ENCODE measurements at places on chromosomes 6 and 20.

DNA sequence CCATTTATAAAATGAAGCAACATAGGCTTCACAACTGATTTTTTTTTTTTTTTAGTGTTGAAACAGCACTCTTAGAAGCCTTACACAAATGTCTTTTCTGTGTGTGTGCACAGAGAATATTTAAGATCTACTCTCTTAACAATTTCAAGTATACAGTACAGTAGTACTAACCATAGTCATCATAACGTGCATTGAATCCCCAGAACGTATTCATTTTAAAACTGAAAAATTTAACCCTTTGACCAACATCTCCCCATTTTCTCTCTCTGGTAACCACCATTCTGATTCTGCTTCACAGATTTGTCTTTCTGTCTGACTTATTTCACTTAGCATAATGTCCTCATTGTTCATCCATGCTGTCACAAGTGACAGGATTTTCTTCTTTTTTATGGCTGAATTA lies 475.6 kb downstream of the RFPL4B start:
- no peak for DNase-seq

DNA sequence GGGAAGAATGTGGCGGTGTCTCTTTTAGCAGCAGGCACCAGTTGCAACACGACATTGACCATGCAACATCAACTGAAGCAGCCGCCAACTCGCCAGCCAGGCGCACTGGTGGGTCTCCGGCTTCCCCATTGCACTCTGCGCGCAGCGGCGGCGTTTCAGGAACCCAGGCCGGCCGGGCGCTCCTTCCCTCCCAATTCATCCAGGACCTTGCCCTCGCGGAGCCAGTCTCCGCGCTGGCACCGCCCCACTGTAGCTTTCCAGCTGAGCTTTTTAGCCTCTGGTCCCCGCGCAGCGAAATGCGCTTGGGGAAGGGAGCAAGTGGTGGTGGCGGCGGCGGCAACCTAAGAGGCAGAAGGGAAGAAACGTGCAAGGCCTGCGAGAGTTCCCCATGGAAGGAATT lies 297.9 kb upstream of the RIMS1 start:
- DNase-seq: no peak

GRCh38 chr20:56391596-56392131 lies 351 bp downstream of the AURKA start:
- no peak for DNase-seq

GRCh38 chr6:53546281-53546680 lies 1.4 kb upstream of the GCLC start:
- no peak for DNase-seq

DNA sequence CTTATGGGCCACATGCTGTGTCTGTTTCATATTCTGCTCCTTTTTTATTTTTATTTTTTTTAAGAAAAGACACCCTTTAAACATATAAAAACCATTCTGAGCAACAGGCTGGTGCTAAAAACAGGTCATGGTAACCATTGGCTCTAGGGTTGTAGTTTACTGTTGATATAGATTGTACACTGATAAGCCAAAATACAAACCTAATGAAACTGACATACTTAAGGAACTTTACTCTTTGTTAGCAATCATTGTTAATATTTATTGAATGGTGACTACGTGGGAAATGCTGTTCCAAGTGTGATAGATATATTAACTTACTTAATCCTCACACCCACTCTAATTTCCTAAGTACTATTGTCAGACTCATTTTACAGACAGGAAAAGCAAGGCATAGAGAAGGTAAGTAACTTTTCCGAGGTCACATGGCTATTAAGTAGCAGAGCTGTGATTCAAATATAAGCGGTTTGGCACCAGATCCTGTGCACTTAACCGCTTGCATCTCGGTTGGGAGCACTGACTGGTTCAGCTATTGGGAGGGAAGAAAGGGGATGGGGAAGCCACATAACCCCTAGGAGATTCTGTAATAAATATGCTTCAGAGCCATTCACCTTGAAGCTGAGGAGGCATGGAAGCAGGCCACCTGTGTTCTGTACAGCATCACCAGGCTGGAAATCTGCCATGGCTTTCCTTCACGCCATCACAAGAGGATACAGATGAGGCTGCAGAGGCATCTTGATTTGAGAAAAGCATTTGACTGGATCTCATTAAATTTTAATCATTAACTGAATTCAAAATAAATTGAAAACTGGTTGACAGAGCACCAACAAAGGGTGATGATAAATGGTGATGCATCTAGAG lies 4.9 kb downstream of the TRAF3IP2 start:
- no peak for DNase-seq

DNA sequence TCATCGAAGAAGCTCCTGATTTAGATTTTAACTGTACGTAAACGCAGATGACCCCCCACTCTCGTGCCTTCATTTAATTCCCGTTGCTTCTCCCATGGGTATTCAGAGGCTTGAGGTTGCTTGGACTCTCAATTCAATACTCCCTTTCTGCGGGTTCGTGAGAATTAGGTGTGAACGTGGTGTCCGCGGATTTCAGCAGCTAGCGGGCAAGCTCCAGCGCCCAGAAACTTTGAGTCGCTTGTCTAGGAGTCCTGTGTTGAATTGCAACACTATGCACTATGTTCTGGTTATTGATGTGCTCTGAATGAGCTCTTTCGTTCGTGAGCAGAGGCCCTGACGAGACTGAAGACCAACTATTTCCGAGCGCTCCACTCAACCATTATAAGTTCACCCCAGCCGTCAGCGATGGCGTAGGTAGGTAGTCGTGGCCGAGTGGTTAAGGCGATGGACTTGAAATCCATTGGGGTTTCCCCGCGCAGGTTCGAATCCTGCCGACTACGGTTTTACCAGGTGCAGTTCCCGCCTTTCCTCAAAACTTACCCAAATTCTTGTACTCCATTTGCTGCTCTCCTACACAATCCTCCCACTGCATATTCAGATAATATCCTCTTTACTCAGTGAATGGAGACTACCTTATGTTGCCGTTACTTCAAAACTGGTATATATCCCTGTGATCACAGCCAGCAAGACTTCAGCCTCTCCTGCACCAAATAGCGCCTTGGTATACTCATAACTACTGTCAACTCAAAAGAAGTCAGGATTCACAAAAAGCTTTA lies 72.6 kb upstream of the ZNF184 start:
- DNase-seq: no peak

DNA sequence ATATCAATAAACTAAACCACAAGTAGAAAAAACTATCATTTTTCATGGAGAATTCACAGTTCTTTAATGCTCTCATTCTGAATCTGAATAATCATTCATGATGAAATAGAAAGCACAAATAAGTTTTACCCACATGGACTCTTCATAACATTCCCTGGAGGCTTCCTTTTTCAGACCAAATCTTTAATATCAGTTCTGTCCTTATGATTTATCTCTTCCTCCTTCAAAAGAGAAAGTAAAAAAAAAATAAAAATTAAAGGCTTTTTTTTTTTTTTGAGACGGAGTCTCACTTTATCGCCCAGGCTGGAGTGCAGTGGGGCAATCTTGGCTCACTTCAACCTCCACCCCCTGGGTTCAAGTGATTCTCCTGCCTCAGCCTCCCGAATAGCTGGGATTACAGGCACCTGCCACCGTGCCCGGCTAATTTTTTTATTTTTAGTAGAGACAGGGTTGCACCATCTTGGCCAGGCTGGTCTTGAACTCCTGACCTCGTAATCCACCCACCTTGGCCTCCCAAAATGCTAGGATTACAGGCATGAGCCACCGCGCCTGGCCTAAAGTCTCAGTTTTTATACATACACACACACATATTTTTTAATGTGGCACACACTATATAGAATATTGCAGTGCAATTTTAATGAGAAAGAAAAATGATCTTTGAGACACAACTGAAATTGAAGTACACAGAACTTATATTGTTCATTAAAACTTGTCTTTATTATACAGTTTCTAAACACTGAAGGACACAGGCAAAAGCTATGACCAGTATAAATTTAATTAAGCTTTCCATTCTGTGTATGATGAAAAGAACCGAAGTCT lies 31.9 kb upstream of the ZNF217 start:
- no peak for DNase-seq

DNA sequence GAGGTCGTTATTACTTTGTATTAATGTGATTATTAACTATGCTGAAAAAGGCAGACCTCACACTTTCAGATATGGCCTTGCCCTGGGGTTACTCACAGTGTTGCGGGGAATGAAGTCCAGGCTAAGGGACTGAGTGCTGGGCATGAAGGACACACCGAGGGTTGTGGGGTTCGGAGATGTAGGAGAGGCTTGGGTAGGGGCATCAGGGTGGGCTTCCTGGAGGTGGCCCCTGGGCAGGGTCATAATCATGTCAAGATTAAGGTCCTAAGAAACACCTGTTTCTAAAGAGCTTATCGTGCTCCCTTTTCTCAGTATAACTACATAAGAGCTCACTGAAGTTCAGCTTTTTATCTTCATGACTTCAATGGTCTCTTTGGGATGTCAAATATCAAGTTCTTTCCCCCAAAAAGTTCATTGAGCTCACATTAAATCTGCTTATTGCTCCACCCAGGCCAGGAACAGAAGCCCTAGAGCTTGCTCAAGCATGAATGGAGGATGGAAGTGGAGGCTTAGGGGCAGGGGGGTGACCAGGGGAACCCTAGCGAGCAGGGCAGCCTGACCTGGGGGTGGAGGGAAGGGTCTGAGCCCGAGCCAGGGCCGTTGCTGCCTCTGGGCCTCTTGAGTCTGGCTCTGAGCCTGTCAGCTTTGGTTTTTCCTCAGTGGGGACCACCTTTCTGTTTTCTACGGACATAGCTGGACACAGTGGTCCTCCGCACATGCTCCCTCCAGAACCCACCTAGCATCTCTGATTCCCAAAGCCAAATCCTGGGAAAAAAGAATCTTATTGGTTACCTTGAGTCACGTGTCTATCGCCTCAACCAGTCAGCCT lies 37.3 kb upstream of the TGM2 start:
- DNase-seq: no peak

GRCh38 chr6:24872779-24873178 lies 63.0 kb downstream of the RIPOR2 start:
- no peak for DNase-seq
